Mucosa of gallbladder (tissue), 1 donor: ENCODE measurements at places on chromosomes 16 and 17.

DNA sequence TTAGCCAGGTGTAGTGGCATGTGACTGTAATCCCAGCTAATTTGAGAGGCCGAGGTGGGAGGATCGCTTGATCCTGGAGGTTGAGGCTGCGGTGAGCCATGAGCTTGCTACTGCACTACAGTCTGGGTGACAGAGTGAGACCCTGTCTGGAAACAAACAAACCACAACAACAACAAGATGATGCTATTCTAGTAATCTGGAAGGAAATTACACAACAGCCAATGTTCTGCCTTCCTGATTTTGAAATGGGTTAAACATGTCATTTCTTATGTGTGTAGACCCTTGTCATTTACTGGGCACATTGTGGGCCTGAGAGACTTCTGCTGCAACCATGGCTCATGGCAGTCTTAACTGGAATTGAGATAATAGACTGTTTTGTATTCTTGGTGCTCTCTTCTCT is 5.9 kb downstream of the COQ7 start:
- no peak for DNase-seq

GRCh38 chr17:14282726-14283125 is 18.2 kb upstream of the HS3ST3B1 start:
- DNase-seq = no peak

- no peak for DNase-seq
Measured at GRCh38 chr16:46759309-46759708, 11.2 kb upstream of the MYLK3 start.

- no peak for DNase-seq
Measured at GRCh38 chr16:83541231-83541630, 266.5 kb upstream of the HSBP1 start.

DNA sequence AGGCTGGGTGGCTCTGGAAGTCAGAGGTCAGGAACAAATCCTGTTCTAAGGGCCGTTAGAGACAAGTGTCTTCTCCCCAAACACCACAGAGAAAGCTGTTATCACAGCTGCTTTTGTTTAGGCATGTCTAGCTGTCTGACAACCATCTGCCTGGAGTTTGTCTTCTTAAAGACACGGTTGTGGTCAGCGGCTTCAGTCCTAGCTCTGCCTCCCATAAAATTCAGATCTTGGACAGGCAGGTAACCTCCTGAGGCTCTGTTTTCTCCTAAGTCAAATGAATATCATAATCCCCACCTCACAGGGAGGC is 2.3 kb upstream of the ITGA3 start:
- no peak for DNase-seq

DNA sequence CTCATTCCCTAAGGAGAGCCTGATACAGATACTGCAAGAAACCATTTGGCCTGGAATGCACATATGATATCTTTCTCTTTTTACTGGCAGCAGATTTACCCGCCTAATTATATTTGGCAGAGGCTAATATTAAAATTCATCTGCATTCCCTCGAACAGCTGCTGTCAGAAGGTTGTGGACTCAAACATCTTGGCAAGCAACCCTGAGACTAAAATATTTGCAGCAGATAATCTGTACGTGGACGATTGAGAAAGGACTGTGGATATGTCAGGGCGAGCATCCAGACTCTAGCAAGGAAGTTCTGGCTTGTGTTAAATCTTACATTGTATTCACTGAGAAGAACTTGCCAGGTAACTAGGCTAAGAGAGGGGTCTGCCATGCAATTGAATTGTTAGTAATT is 65.2 kb downstream of the SNX20 start:
- no peak for DNase-seq

GRCh38 chr17:10295728-10296343 is 77.0 kb downstream of the MYH13 start:
- DNase-seq = peak; percentile 40

DNA sequence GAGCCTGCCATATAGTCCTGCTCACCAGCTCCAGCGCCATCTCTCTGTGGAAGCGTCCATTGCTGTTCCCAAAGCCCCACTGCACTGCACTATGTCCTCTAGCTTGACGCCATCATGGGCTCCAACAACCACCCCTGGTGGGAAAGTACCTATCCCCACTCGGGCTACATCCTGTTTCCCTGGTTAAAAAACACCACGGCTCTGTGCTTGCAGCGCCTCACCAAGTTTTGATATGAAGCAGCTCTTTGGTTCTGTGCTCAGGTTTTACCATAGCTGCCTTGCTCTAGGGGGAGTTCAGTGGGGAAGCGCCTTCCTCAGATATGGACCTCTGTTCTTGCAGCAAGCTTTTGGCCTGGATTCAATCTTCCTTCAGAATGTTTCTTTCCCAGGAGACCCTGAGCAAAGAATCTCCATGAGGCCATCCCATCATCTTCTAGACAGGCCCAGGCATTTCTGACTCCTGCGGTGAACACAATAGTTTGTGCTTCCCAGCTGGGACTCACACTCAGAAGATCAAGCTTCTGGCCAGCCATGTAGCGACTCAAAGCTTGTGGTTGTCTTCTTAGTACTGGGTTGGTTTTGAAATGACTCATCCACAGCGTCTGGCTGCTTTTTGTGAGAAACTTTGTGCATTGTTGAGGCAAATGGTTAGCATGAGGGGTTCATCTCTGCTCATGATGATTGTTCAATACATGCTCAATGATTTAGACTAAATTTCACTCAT is 39.5 kb downstream of the DYNLRB2 start:
- no peak for DNase-seq

DNA sequence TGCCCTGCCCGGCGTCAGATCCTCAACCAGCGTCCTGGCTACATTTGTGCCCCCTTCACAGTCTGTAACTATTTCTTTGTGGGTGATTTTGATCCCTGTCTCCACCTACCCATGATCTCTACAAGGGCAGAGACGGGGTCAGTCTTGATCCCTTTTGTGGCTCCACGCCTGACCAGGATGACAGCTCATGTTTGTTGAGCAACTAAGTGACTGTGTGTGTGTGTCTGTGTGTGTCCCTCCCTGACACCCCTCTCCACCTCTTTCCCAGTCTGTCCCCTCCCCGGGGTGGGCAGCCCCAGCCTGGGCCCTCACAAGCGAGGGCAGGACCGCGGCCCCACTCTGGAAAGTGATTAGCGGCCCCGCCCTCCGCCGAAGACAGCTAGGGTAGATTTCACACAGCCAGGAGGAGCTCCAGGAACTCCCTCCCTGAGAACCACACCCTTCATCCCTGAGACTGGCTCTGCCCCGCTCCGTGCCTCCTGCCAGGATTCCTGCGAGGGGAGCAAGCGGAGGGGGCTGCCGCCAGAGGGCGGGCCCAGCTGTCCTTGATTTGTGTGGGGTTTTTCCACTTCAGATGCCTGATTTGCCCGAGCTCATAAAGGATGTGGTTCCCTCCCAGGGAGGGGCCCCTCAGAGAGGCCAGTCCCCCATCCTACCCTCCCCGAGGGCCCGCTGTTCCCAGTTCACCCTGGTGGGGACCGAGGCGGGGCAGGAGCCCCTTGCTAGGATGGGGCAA is 5.3 kb upstream of the HS3ST6 start:
- DNase-seq = no peak

DNA sequence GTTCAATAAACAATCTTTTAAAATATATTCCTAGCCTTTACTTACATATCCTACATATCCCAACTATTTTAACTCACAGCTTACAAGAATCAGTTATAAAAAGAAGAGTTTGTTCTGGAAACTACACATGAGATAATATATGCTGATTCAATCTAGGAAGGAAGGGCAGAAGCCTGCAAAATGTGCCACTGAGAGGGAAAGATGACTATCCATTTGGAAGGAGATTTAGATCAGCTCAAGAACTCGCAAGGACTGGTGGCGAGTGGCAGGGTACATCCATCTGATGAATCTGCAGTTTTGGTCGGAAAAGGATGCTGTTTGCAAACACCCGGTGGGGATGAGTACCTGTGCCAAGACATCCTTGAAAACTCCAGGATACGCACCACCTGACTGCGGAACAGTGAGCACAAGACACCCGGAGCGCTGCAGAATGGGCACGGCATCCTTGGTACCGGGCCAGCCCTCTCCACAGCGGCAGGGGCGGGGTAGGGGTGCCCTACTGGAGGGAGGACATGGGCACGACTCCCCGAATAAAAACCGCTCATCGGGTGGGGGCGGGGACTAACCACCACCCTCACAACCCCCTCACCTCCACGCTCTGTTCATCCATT is 723 bp downstream of the TRIM37 start:
- DNase-seq = peak; percentile 47

GRCh38 chr17:40333781-40334448 is 24.9 kb downstream of the RARA start:
- no peak for DNase-seq

DNA sequence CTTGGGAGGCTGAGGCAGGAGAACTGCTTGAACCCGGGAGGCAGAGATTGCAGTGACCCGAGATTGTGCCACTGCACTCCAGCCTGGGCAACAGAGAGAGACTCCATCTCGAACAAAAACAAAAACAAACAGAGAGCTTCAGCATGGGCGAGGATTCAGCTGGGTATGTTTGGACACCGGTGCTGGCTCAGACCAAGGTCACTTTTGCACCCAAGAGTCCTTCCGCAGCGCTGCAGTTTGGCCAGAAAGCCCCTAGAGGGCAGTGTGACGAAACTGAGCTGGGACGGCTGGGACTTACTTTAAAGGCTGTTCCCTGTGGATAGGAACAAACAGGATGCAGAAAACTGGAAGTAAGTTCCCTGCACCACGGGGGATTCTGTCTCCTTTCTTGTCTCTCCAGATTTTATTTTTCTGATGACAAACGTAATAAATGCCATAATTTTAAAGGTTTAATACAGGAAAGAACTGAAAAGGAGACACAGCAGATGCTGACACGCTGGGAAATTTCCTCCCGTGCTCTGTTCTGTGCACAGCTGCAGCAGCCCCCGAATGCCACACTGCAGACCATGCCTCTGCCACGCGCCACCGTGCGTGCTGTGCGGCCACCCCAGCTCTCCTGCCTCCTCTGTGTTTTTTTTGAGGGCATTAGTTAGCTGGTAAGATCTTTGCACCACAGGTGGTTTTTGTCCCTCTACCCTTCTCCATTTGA is 25.2 kb upstream of the USP36 start:
- DNase-seq = peak; percentile 83

DNA sequence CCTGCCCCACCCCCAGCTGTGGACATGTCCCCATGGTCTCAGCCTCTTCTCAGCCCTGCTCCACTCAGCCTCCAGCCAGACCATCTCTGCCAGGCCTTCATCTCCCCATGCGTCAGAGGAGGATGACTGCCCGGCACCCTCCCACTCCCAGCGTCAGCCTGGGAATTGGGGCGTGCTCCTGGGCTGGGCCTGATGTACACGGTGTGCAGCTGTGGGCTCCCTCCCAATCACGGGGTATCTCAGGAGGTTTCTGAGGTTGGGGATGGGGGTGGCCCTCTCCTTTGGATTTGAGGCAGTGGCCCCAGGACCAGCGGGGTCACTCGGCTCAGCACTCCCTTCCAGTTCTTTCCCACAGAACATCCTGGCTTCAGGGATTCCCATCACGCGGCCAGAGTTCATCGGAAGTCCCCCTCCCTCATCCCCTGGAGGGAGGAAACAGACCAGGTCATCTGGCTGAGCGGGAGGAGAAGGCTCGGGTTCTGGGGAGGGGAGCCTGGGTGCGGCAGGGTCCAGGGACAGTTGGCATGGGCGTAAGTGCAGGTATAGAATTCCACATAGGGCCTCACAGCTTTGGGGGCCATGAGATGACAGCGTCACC is 36.9 kb downstream of the SOCS3 start:
- no peak for DNase-seq
